ENCODE measurements at places on chromosomes 12 and 14. TPM values are rescaled to one million over a fixed set of nuclear protein-coding genes. Genes with fewer than 3 reads are reported as not detected.

ACOT4 gene
- total RNA-seq, result 1.6 TPM

FITM1 gene
- 131 TPM for total RNA-seq

MYO1H gene
- 0.91 TPM for total RNA-seq

REP15 gene
- 3.2 TPM for total RNA-seq
